ENCODE measurements at places on chromosomes 2 and 18.

DNA sequence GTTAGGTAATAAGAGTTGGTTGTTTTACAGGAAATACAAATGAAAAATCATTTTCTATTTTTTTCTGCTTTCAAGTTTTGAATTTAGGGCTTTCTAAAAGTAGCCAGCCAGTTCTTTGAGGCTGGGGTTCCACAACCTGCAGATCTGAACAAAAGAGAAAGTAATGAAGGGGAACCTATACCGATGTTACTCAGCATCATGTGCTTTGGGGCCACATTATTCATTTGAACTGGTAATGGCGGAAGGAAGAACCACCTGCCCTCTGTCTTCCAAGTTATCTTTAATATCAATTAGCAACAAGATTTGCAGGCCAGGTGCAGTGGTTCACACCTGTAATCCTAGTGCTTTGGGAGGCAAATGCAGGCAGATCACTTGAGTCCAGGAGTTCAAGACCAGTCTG, 12.9 kb upstream of the MRO start:
- no peak for DNase-seq

GRCh38 chr18:63161032-63161760, 158.4 kb downstream of the BCL2 start:
- no peak for DNase-seq

GRCh38 chr2:112923237-112923966, 12.4 kb downstream of the IL37 start:
- DNase-seq = no peak

- no peak for DNase-seq
These were observed 142.0 kb upstream of the SPOPL start for GRCh38 chr2:138359532-138359931.

GRCh38 chr18:63410792-63411191, 11.5 kb downstream of the VPS4B start:
- DNase-seq = peak; percentile 19

DNA sequence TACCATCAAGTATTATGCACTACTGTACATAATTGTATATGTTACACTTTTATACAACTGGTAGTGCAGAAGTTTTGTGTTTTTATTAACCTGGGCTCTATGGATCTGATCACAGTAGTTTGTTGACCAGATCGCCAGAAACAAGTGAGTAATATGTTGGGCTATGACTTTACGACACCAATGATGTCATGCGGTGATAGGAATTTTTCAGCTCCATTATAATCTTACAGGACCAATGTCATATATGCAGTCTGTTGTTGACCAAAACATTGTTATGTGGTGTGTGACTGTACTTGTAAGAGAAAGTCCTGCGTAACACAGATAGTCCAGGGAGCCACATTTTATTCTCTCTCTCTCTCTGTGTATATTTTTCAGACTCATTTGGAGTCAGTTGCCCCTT, 4.5 kb upstream of the ACOXL start:
- no peak for DNase-seq
